ENCODE measurements at places on chromosomes 4 and X. TPM values are rescaled to one million over a fixed set of nuclear protein-coding genes. Genes with fewer than 3 reads are reported as not detected.

DNA sequence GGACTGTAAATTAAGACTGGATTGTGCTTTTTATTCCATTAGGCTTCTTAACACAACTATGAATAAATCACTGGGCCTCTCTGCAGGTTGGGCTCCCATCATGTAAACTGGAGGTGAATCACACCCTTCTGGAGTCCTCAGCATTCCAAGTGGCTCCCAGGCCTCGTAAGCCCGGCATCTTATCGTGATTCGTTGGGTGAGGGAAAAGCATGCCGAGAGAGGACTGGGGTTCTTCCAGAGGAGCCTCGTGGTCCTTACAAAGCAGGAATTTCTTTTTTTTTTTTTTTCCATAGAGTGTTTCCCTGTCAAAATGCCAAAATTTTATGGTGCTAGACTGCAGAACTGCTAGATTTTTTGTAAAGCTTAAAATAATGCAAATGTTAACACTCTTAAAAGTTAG is 20.0 kb downstream of the CLDN22 start:
- H3K27ac ChIP-seq: no peak overlapping the region
- H3K4me1 ChIP-seq: no peaks in the 10 kb centered on the region
- no peak for DNase-seq
- H3K27me3 ChIP-seq: no peaks in the 10 kb centered on the region
- H3K36me3 ChIP-seq: peaks cover 31% of the 10 kb centered on the region

Gene C4orf36
- not detected for total RNA-seq

Gene SORCS2
- 0.32 TPM for total RNA-seq

- no peaks in the 10 kb centered on the region for H3K27me3 ChIP-seq
- H3K27ac ChIP-seq: no peak overlapping the region
- no peak for DNase-seq
- H3K36me3 ChIP-seq: no peaks in the 10 kb centered on the region
- H3K4me1 ChIP-seq: no peaks in the 10 kb centered on the region
These were observed 472.3 kb downstream of the PDHA2 start for GRCh38 chr4:96312046-96312685.

DNA sequence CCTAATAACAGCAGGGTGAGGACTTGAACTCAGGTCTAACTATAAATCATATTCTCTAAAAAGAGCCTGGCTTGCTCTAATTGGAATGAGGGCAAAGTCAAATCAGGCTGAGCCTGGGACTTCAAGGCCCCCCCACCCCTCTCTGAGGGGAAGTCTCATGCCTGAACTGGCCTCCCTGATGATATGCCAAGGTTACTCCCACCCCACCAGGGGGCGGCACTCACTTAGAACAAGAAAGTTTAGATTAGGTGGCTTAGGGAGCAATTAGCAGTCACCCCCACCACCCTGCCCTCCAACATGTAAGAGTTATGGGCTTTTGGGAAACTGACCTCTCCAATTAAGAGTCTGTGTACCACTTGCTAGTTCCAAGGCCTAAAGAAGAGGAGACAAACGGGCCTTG is 2.7 kb downstream of the FOXO4 start:
- no peak overlapping the region for H3K4me3 ChIP-seq
- no peaks in the 10 kb centered on the region for H3K4me1 ChIP-seq
- DNase-seq: peak; percentile 78
- no peak overlapping the region for H3K27ac ChIP-seq

Gene EMCN
- 24.6 TPM for total RNA-seq

DNA sequence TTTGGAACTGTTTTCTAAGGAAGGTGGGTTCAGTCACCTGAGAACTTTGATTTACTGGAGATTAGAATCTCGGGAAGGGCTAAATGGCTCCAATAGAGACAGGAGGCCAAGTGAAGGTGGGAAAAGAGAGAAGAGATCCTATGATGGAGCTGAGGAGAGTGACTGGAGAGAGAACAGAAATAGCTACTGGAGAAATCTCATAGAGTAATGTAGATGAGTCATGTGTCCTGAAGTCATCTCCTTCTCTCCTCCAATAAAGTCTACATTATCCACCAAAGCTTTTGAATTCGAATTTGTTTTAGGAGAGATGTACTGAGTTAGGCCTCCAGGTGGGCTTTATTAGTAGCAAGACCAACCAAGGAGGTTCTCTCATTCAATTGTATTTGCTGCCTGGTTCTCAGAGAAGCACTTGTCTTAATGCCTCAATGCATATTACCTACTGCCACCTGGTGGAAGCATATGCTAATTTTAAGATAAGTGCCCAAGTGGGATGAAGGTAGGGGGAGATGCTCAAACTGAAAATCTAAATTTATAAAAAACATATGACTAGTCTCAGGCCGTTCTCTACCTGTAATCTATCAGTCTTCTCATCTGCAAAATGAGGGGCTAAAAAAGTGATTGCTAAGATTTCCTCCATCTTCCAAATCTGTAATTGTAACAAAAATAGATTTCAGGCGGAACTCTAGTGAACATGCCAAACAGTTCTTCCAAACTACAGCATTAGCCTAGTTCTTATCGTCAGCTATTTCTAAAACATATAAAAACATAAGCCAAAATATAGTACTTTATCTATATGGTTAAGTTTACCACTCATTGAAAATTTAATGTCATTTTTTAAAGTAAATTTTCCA is 24.4 kb downstream of the TXK start:
- DNase-seq: no peak
- H3K27ac ChIP-seq: no peak overlapping the region
- no peaks in the 10 kb centered on the region for H3K36me3 ChIP-seq
- no peak overlapping the region for H3K4me3 ChIP-seq

DNA sequence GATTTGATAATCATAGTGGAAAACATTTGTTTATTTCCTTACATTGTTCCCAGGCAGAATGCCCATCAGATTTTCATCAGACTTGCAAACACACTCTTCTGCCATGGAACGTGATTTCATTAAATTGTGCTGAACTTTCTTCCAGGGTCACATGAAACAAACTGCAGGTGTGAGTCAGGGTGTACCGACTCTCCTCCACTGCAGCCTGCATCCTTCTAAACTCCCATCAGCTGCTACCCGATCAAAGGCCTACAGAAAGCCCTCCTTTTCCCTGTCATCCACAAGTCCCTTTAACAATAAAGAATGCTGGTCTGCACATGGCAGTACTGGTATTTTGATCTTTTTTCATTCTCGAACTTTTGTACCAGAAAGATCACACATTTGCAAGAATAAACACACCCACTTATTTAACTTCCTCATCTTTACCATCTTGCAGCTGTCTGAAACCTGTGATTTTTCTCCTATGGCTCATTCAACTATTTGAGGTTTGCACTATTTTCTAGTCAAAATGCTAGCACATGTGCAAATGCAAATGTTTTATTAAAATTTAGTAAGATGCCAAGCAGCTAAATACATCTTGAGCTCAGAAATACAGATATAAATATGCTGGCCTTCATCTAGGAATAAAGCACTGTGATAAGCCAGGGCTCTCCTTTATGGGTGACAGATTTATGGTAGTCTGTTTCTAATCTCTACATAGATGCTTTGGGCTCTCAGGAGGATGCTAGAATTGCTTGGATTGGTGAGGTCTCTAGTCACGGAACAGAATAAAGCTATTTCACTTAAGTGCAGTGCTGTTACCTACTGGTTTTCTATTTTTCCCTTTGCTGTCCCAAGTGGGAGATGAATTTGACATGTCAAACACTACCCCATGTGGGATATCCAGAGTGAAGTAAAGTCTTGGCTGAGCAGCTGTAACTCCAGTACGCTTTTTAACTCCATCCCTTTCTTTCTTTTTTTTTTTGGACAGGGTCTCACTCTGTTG is 25.8 kb upstream of the ARHGAP24 start:
- no peaks in the 10 kb centered on the region for H3K27me3 ChIP-seq
- H3K4me1 ChIP-seq: no peaks in the 10 kb centered on the region
- H3K4me3 ChIP-seq: no peak overlapping the region
- H3K36me3 ChIP-seq: no peaks in the 10 kb centered on the region

Gene RHOXF2B
- total RNA-seq: not detected

Gene KLHL13
- 7.0 TPM for total RNA-seq
